ENCODE measurements at places on chromosomes 1 and 21. TPM values are rescaled to one million over a fixed set of nuclear protein-coding genes. Genes with fewer than 3 reads are reported as not detected.

DNA sequence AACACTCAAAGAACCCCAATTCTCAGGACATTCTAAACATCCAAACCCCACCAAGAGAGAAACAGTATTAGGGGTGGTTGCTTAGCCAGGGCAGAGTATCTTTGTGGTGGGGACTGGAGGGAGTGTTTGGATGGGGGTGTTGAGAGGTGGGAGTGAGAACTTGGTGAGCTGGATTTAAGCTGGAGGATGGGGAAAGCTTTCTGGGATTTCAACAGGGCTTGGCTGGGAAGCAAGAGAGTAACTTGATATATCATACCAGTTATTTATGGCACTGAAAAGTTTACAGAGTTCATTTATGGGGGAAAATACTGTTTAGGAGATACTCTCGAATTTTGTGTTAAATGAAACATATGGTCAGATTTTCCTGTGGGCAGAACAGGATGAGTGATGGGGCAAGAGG lies 6.8 kb upstream of the CNIH3 start:
- H3K27ac ChIP-seq, result no peak overlapping the region
- H3K4me1 ChIP-seq, result peaks cover 13% of the 10 kb centered on the region
- peaks cover 1% of the 10 kb centered on the region for H3K36me3 ChIP-seq

DNA sequence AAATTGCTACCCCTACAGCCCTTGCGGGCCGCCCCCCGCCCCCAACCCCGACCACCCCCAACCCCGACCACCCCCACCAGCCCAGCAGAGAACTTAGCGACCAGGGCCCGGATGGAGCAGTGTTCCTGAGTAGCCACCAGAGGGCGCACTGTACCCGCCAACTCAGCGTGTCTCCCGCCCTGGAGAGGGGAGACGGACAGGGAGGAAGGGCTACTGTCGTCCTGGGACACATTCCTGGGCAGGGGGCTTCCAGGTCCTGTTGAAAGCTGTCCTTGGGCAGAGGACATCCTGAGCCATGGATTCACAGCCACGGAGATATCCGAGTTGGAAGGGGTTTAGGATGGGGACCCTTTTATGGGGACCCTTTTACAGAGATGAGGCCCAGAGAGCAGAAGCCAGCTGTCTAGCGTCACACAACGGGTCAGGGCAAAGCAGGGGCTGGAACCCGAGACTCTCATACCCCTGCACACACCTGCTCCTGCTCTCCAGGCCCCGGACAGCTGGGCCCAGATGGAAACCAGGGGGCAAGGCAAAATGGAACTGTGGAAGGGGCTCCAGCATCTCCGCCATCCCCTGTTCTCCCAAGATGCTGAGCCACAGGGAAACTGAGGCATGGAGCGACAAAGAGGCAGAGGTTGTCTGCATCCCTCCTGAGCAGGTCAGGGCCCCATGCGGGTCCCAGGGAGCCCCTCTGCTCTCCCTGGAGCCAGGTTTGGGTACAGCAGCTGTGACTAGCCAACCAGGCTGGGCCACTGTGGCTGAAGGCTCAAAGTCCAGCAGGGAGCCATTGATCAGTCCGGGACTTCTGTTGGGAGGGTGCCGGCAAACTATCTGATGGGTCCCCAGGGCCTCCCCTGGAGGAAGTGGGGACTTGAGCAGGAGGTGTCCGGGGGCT lies 25.0 kb upstream of the LAPTM5 start:
- H3K4me1 ChIP-seq, result peaks cover 10% of the 10 kb centered on the region
- H3K27ac ChIP-seq, result no peak overlapping the region
- H3K27me3 ChIP-seq, result peaks cover 18% of the 10 kb centered on the region
- DNase-seq, result peak; percentile 76

- peaks cover 27% of the 10 kb centered on the region for H3K36me3 ChIP-seq
- peaks cover 6% of the 10 kb centered on the region for H3K4me1 ChIP-seq
- no peak overlapping the region for H3K27ac ChIP-seq
- DNase-seq, result no peak
These were observed 55.2 kb upstream of the ANGPTL1 start for GRCh38 chr1:178926046-178926445.

DNA sequence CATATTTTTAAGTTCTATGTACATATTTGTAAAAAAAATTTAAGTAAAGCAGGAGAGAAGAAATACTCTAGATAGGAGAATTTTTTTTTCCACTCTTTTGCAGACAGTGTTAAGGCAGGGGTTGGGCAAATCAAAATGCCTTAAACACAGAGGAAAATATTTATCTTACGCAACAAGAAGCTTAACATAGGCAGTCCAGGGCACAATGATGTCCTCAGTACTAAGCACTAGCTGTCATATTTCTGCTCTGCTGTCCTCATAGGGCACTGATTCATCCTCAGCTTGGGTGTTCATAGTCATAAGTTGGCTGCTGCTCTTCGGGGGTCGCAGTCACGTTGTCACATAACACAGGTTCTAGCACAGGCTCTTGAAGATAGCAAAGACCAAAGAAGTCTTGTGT lies 247.4 kb downstream of the PTBP2 start:
- no peaks in the 10 kb centered on the region for H3K27me3 ChIP-seq
- no peak for DNase-seq
- H3K36me3 ChIP-seq, result no peaks in the 10 kb centered on the region
- H3K4me3 ChIP-seq, result no peak overlapping the region
- peaks cover 21% of the 10 kb centered on the region for H3K4me1 ChIP-seq

Gene GPR52
- total RNA-seq, result 0.93 TPM

DNA sequence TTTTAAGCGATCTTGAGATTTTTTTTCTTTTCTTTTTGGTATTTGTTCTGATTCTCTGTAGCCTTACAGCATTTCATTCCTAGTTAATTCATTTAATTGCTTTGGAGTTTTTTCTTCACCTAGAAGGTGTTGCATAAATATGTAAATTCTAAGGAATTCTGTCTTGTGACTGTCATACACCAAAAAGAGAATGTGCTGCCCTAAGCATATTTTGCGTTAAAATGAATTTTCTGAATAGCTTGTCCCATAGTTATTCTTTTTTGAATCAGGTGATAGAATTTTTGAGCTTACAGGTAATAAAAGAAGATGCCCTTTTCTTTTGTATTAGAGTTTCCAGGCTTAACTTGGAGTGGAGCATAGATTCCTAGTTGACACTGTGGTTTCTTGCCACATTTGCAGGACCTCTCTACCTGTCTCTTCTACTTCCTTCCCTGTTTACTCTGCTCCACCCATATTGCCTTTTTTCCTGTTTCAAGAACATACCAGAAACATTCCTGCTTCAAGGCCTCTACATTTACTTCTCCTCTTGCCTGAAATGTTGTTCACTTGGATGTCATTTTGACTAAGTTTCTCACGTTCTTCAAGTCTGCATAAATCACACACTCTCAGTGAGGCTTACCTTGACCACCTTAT lies 53.2 kb downstream of the KIF1B start:
- H3K36me3 ChIP-seq, result peaks cover 30% of the 10 kb centered on the region
- H3K27me3 ChIP-seq, result no peaks in the 10 kb centered on the region
- DNase-seq, result no peak
- peaks cover 2% of the 10 kb centered on the region for H3K4me1 ChIP-seq
- H3K4me3 ChIP-seq, result no peak overlapping the region
- peak overlapping the region; percentile 4 for H3K27ac ChIP-seq

Gene MSH4
- 0.55 TPM for total RNA-seq

DNA sequence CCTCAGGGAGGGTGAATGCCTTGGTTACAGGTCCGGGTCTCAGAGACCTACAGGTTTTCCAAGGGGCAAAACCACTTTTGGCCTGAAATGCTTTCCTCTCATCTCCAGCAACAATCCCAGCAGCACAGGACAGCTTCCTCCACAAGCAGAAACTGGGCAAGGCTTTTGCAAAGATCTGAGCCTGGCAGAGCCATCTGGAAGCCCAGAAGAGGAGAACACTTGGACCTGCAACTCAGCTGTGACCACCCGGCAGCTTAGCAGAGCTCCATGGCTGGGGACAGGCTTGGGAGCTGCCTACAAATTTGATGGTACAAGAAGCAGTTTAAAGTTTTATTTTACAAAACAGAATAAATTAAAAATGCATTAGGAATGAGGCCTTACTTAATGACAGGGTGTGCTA lies 90.0 kb upstream of the KCND3 start:
- H3K36me3 ChIP-seq, result no peaks in the 10 kb centered on the region
- DNase-seq, result no peak
- peaks cover 15% of the 10 kb centered on the region for H3K27me3 ChIP-seq
- no peaks in the 10 kb centered on the region for H3K4me1 ChIP-seq
- no peak overlapping the region for H3K27ac ChIP-seq

DNA sequence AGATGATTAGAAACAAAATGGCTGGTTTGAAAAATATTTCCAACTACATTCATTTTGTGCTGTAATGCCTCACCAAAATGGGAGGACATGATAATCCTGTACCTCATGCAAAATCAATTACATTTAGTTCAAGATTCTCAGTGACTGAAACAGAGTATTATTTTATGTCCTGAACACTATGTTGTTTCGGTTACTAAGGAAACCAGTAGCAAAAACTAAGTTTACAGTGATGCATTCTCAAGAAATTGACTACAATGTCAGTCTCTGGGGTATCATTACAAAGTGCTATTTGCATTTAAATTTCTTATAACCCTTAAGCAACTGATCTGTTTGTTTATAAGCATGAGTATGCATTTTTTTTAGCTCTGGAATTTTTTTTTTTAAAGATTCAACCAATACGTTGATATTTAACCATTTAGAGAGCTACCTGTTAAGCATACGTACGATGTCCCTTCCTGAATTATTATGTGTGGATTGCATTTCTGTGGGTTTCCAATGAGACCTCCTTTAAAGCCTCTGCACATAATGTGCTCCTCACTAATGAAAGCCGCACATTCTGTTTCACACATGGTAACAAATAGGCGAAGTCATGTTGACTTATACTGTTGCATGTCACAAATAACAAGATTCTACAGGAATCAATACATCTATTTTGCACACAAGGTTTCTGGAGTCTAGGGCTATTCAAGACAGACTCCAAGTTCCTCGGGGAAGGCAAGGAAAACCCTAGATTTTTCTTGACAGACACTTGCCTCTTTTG lies 1035.7 kb downstream of the ADGRL2 start:
- peaks cover 10% of the 10 kb centered on the region for H3K27me3 ChIP-seq
- H3K36me3 ChIP-seq, result no peaks in the 10 kb centered on the region
- no peak overlapping the region for H3K4me3 ChIP-seq

- no peak overlapping the region for H3K4me3 ChIP-seq
- H3K36me3 ChIP-seq, result peaks cover 8% of the 10 kb centered on the region
- H3K27ac ChIP-seq, result no peak overlapping the region
- H3K27me3 ChIP-seq, result no peaks in the 10 kb centered on the region
- DNase-seq, result no peak
- H3K4me1 ChIP-seq, result no peaks in the 10 kb centered on the region
These were observed 5.5 kb downstream of the SLFNL1 start for GRCh38 chr1:41015897-41016470.

GRCh38 chr1:12458571-12458970 lies 159.4 kb downstream of the DHRS3 start:
- peaks cover 54% of the 10 kb centered on the region for H3K4me1 ChIP-seq
- no peak overlapping the region for H3K27ac ChIP-seq
- H3K36me3 ChIP-seq, result peaks cover 20% of the 10 kb centered on the region
- H3K4me3 ChIP-seq, result no peak overlapping the region

DNA sequence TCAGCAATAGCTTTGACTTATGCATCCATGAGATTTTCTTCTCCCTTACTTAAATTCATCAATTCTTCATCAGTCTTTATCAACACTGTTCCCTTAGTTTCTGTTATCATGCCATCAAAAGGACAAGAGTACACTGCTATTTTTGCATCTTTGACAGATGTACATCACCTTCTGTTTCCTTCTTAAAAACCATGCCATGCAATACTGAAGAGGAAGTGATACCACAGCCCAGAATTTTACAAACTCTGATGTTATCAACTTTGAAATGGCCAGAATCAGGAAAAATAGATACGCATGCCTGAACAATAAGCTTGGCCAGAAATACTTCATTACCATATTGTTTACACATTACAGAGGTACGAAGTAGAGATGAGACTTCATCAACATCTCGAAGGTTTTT lies 21.1 kb downstream of the FMO5 start:
- H3K27me3 ChIP-seq, result no peaks in the 10 kb centered on the region
- DNase-seq, result no peak
- H3K4me3 ChIP-seq, result no peak overlapping the region
- no peak overlapping the region for H3K27ac ChIP-seq
- H3K4me1 ChIP-seq, result no peaks in the 10 kb centered on the region
- peaks cover 15% of the 10 kb centered on the region for H3K36me3 ChIP-seq

DNA sequence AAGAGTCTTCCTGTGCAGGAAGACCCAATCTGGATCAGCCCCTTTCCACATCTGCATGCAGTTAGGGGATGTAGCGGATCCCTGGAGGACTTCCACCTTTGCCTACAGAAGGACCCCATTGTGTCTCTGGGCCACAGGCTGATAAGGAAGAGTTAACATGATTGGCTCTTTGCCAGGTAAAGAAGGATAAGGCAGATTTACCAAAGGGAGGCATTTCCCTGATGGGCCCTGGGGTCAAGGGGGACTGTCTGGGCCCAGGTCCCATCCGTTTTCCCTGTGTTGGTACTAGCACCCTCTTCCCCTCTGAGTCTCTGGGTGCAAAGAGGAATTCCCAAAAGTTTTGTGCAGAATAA lies 29.1 kb downstream of the SLC26A9 start:
- peaks cover 12% of the 10 kb centered on the region for H3K4me1 ChIP-seq
- no peak for DNase-seq
- no peaks in the 10 kb centered on the region for H3K36me3 ChIP-seq
- H3K4me3 ChIP-seq, result no peak overlapping the region

Gene PALMD
- total RNA-seq, result 7.3 TPM

Gene TIPRL
- 27.4 TPM for total RNA-seq

- H3K27ac ChIP-seq, result no peak overlapping the region
- H3K4me3 ChIP-seq, result no peak overlapping the region
- DNase-seq, result no peak
- no peaks in the 10 kb centered on the region for H3K27me3 ChIP-seq
- H3K4me1 ChIP-seq, result peaks cover 7% of the 10 kb centered on the region
These were observed 73.7 kb upstream of the FGGY start for GRCh38 chr1:59223198-59223597.

- no peak for DNase-seq
- no peak overlapping the region for H3K4me3 ChIP-seq
- H3K27me3 ChIP-seq, result no peaks in the 10 kb centered on the region
- H3K36me3 ChIP-seq, result no peaks in the 10 kb centered on the region
- peak overlapping the region; percentile 6 for H3K27ac ChIP-seq
These were observed 335.1 kb downstream of the LTN1 start for GRCh38 chr21:28657566-28657965.

Data from progenitor cell of endocrine pancreas (in vitro differentiated cells).